ENCODE measurements at places on chromosomes 4 and X. TPM values are rescaled to one million over a fixed set of nuclear protein-coding genes. Genes with fewer than 3 reads are reported as not detected.
A peak's percentile ranks its signal among the peaks of the same experiment; 100 is the strongest.

GRCh38 chr4:59956366-59956765 is 1243.8 kb upstream of the ADGRL3 start:
- DNase-seq = no peak

- DNase-seq = no peak
Observed at GRCh38 chr4:1274871-1275270, 14.8 kb upstream of the MAEA start.

DNA sequence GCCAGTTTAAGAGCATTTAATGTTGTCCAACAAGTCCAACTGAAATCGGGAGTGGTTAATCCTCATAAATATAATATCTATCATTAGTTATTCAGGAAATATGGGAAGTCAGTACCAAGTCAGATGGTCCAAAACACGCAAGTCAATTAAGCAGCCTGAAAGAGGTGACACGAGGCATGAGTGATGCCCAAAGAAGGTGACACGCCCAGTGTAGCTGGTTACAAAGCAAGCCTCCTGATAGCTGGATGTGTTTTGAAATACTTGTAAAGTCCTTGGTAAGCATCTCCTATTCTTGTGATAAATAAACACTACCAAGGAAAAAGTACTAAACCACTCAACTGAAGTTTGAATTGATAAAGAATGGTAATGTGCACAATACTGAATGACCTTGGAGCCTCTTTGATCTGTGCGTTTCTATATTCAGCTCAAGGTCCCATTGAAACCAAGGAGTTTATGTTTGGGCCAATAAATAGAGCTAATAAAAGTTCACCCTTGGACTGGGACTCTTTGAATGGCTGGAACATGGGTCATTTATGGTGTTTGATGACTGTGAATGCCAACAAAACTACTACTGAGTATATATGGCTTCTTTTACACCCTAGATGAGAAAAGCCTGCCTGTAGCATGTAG is 93.2 kb upstream of the KLF3 start:
- no peak for DNase-seq

GRCh38 chr4:110628663-110629213 is 5.9 kb upstream of the PITX2 start:
- no peak for DNase-seq

DNA sequence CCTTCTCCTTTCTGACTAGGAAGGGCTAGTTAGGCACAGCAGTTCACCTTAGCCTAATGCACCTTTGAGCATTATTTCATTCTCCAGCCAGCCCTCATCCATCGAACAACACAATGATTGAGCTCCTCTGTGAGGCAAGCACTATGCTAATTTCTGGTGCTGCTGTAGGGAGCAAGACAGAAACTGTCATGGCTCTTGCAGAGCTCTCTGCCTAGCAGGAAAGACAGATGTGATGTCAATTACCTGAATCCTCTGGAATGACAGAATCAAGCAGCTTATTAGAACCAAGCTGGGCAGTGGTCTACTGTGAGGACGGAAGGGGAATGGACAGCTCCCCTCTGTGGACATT is 256.1 kb upstream of the NOCT start:
- no peak for DNase-seq

GRCh38 chr4:168831919-168832762 is 177.9 kb downstream of the CBR4 start:
- peak; percentile 59 for DNase-seq

GRCh38 chrX:27751976-27752375 is 55.8 kb upstream of the MAGEB10 start:
- DNase-seq = no peak

DNA sequence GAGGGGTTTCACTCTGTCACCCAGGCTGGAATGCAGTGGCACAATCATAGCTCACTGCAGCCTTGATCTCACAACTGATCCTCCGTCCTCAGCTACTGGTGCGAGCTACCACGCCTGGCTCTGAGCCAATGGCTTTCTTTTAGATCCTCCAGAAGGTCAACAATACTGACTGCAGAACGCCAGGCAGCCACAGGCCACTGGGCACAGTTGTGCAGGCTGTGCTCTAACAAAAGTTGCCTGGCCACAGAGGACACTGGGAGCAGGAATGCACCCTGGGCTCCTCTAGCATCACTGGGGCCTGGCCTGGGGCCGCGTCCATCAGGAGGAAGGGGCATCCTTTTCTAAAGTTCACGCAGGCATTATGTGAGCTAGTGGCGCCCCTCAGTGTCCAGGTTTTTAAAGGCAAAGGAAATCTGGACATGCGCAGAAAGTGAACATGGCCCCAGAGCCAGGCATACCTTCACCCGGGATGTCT is 14.9 kb upstream of the PORCN start:
- DNase-seq = peak; percentile 40

- no peak for DNase-seq
Observed at GRCh38 chrX:65127842-65128241, 151.6 kb upstream of the ZC4H2 start.

GRCh38 chr4:1203026-1203616 is 30.7 kb upstream of the SPON2 start:
- no peak for DNase-seq

DNA sequence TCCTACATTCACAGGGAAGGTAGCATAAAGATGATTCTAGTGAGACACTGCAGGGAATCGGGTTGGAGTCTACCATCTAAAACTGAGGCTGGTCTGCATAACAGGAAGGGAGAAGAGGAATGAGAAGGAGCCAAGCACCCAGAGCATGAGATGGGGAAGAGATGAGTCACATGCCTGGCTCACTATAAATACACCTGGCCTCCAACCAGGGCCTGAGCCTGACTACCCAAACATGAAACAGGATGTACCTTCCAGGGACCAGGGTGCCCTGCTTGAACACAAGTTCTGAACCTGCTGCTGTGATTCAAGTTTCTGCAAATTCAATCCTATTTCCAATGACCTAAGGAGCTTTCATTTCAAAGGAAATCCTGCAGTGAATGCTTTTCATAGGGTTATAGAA is 24.9 kb downstream of the CD99L2 start:
- no peak for DNase-seq

DNA sequence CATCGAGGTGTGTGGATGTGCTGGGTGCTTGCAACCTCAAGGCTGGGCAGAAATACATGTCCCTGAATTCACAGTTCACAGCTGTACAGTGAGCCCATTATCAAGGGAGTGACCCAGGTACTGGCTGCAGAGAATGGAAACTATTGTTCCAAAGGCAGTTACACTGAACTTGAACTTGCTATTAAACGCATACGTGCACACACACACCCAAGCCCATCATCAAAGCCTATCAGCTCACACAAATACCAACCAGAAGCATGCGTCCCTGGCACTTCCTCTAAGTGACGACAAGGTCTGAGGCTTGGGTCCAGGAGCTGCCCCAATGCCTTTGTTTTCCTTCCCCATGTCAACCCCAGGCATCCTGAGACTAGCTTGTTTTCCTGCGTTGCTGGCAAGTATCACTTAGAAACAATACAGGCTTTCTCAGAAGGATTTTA is 88.6 kb downstream of the IRF2 start:
- DNase-seq = no peak

DNA sequence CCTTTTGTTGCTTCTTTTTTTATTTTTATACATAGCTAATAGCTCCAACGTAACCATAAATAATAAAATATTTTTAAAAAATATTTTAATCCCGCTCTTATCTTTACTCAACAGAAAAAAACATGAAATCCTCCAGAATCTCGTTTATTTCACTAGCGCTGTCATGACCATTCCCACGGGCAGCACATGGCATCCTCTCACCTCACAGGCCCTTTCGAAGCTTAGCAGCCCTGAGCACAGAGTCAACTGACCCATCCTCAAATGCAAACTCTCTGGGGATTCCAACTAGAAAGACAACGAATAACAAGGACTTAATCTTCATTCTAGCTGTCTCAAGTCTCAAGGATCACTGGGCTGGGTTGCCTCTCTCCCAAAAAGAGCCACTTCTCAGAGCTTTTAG is 285.9 kb upstream of the PPARGC1A start:
- no peak for DNase-seq

GRCh38 chr4:80257851-80258250 is 8.6 kb upstream of the FGF5 start:
- no peak for DNase-seq

DNA sequence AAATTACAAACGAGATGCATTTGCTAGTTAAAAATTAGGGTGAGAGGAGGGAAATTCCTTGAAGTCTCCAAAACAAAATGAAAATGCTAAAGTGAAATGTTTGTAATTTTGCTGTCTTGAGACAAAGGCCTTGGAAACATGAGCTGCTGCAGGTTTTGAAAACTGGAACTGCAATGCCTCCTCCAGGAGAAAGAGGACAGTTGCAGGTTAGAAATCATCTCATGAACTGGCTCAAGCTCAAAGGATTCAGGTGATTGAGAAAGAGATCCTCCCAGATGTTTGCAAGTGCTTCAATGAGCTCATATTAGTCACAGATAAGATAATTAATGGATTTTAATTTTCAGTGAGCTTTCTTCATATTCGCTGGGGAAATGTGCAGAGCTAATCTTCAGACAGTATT is 32.4 kb downstream of the SMPX start:
- DNase-seq = no peak

- no peak for DNase-seq
Observed at GRCh38 chr4:76658231-76659102, 223.4 kb downstream of the SHROOM3 start.

DNA sequence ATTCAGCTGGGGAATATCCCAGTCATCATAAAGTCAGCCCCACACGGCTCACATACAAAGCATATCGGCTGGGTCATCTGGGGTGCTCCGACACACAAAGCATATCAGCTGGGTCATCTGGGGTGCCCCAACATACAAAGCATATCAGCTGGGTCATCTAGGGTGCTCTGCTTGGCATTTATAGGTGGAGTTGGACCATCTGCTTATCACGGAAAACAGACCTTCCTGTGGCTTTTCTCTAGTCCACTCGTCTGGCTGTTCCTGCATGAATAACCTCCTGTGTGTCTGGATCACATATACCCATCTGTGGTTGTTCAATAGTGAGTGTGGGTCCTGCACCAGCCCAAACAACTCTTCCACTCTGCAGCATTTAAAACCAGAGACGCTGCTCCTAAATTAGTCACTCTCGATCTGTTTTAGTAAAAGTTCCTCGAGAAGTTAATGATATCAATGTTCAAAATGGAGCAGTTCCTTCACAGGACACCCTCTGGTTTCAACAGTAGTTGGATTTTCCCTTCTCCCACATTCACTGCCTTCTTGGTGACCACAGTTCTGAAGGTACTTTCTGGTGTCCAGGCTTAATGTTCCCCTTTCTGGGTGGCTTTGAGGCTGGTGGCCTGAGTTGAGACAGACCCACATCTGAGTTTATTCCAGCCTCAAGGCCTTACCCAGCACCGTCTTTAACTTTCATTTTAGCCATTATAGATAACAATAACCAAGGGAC is 70.0 kb upstream of the FRG1 start:
- no peak for DNase-seq

GRCh38 chrX:154378059-154378798 is 866 bp upstream of the EMD start:
- no peak for DNase-seq

GRCh38 chr4:13268703-13269102 is 215.4 kb downstream of the RAB28 start:
- DNase-seq = no peak

- DNase-seq = no peak
Observed at GRCh38 chr4:79087071-79087470, 147.8 kb upstream of the PAQR3 start.

- DNase-seq = no peak
Observed at GRCh38 chr4:3683077-3683743, 83.0 kb upstream of the ADRA2C start.

The NIPAL1 gene
- 0.68 TPM for total RNA-seq

The FGF16 gene
- not detected for total RNA-seq

The KIAA1210 gene
- not detected for total RNA-seq

The FGFRL1 gene
- total RNA-seq = 54.9 TPM

The DCAF8L2 gene
- total RNA-seq = not detected

The PITX2 gene
- 0.77 TPM for total RNA-seq

The F9 gene
- not detected for total RNA-seq

Measured in neural crest cell (in vitro differentiated cells).